ENCODE measurements at places on chromosomes 16 and 17. TPM values are rescaled to one million over a fixed set of nuclear protein-coding genes. Genes with fewer than 3 reads are reported as not detected.

The EPOP gene
- 9.3 TPM for total RNA-seq

The EPX gene
- total RNA-seq: not detected

The ZP2 gene
- total RNA-seq: not detected

The CACNA1G gene
- total RNA-seq: not detected

The HS3ST3B1 gene
- 20.0 TPM for total RNA-seq

The USH1G gene
- total RNA-seq: not detected

The RASL10B gene
- total RNA-seq: not detected

The CCL4 gene
- total RNA-seq: 3.6 TPM

The CCL22 gene
- 2.7 TPM for total RNA-seq

The SYCE1L gene
- total RNA-seq: 15.2 TPM

The CRISPLD2 gene
- 0.58 TPM for total RNA-seq

The CDH8 gene
- total RNA-seq: not detected

The NOL3 gene
- total RNA-seq: 55.3 TPM

The RPS15A gene
- total RNA-seq: 2,803 TPM

The IRF8 gene
- 12.7 TPM for total RNA-seq

The NLK gene
- 11.0 TPM for total RNA-seq

The SPSB3 gene
- total RNA-seq: 53.7 TPM

Data from activated naive CD4-positive, alpha-beta T cell treated with anti-CD3 and anti-CD28 coated beads, Interleukin-2, amount 10 ng/mL, durations not matched to agents 5 hours and 36 hours (primary cell).